ENCODE measurements at places on chromosomes 2 and 18.

GRCh38 chr18:40937386-40937785 lies 1017.6 kb upstream of the PIK3C3 start:
- DNase-seq: no peak

DNA sequence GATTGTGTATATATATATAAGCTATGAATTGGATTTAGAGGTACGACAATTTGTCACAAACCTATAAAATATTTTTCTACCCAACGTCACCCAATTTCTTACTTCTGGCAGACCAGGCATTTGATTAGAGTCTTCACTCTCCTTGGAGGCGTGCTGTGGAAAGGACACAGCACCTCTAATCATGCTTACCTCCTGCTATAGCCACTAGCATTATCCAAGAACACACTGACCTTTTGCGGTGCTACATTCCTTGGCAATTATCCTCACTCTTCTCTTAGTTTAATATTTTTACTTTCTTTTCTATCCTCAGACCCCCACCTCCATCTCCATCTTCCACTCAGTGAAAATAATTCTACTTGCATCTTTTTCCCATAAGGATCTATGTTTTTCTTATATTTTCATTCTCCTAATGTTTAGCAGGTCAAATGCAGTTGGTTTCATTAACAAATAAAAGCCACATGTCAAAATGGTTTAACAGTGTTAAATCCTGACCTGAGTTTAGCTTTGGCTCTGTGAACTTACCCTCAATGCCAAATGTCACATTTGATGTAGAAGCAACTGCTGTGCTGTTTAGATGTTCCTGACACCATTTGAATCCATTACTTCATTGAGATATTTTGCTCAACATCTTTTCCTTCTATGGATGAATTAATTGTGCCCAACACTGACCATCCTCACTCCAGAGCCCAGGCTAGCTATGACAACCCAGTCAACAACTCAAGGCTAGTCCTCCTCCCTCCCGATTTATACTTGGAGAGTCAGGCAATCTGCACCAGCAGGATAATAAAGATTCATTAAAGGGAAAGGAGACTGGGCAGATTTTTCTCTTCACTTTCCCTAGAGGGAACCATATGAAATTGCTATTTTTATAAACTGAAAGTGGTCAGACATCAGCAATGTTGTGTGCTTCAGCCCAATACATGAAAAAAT lies 240.5 kb downstream of the MREG start:
- no peak for DNase-seq

DNA sequence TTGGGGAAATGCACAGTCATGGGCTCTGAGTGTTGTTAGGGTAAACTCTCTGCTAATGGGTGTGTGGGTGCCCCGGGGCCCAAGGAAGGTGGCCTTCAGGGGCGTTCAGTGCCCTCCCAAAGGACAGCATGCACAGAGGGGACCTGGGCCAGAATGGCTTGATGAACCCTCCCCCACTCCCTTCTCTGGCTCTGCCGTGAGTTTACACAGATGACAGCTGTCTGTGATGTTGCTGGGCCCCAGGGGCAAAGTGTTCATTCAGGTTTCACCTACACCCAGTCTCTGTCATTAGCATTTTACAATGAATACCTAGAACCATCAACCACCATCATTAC lies 3.2 kb downstream of the NPPC start:
- no peak for DNase-seq

GRCh38 chr2:154570501-154570900 lies 128.0 kb upstream of the KCNJ3 start:
- DNase-seq: no peak

GRCh38 chr2:15559379-15560139 lies 1.6 kb downstream of the NBAS start:
- no peak for DNase-seq

DNA sequence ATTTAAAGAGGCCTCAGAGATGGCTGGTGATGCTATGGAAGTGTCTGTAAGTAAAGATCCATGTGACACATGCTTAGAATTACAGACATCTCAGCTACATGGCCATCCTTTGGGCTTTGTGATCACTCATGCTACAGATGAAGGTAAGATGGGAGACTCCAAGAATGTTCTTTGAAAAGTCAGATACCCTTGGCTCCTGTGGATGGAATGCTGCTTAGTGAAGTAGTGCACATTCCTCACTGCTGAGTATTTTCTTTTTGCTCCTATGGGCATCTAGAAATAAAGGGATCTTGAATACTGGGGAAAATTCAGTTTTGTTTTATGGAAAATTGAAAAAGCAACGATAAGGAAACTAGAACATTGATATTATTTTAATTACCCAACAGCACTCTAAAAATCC lies 55.2 kb upstream of the REV1 start:
- no peak for DNase-seq

- DNase-seq: no peak
These were observed 68.3 kb downstream of the SPRED2 start for GRCh38 chr2:65363879-65364666.

GRCh38 chr2:219722276-219722879 lies 94.9 kb downstream of the SLC4A3 start:
- no peak for DNase-seq

GRCh38 chr2:58227171-58227917 lies 13.8 kb downstream of the FANCL start:
- no peak for DNase-seq

DNA sequence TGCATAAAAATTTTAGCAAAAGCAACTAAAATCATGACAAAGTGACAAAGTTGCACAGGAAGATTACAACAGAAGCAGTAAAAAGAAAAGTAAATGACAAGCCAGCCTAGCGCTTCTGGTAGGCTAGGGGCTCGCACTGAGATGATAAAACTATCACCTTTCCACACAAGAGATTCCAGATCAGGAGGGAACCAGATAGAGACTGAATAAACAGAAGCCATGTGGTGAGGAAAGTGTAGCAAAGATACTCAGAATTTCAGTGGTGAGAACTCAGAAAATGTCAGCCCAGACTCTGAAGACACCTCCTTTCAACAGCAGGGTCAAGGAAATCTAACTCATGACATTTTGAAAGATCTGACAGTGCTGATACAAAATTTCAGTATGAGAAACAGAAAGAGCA lies 77.4 kb upstream of the DNAJC10 start:
- DNase-seq: no peak

GRCh38 chr2:188576006-188576405 lies 284.3 kb downstream of the GULP1 start:
- DNase-seq: no peak

DNA sequence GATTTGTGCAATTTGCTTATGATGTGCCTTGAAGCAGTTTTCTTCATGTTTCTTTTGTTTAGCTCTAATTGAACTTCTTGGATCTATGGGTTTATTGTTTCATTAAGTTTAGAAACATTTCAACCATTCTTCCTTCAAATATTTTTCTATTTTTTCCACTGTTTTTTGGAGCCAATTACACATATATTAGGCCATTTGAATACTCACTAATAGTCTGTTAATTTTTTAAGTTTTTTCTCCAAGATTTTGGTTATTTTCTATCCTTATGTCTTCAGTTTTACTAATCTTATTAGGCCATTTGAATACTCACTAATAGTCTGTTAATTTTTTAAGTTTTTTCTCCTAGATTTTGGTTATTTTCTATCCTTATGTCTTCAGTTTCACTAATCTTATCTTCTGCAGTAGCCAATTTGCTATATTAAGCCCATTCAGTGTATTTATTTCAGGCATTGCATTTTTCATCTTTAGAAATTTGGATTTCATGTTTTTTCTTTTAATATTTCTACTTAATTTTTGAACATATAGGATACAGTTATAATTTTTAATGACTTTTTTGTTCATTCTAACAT lies 9.5 kb upstream of the TMEM87B start:
- no peak for DNase-seq
